ENCODE measurements at places on chromosomes 16 and 17.

GRCh38 chr17:19933221-19933620 is 44.4 kb downstream of the AKAP10 start:
- DNase-seq = no peak

GRCh38 chr17:56601591-56601990 is 8.1 kb downstream of the NOG start:
- no peak for DNase-seq

DNA sequence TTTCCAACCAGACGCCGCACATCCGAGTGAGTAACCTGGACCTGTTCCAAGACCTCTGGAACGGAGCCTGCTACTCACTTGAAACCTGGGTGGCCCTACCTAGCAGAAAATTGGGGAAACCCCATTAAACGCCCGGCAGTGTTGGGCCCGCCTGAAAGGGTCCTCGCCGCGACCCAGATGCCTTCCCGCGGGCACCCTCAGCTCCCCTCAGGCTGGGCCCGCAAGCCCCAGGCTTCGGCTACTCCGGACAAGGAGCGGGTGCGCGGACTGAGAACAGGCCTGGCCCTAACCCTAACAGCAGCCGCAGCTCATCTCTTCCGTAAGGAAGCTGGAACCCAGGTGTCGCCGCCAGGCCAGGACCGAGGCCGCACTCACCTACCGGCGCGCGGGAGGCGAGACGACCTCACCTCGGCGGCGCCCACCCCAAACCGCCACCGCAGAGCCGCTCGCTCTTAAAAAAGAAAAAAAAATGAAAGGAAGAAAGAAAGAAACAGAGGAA is 344 bp downstream of the PSME3IP1 start:
- DNase-seq = no peak

GRCh38 chr16:85588562-85589503 is 24.3 kb upstream of the GSE1 start:
- DNase-seq = no peak

GRCh38 chr17:79305768-79306423 is 231.3 kb downstream of the ENGASE start:
- no peak for DNase-seq

DNA sequence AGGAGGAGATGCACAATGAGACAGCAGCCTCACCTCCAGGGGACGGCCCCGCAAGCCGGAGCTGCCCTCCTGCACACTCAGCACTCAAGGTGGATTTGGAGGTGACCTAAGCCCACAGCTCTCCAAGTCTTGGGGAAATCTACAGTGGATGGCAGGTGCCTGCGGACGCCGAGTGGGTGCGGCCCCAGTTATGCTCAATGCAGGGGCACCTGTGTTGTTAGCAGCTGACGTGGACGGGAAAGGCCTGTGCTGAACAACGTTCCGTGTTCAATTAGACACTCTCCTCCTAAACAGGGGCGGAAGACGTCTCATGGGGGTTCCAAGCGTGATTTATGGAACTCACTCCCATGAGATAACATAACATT is 22.0 kb upstream of the METRNL start:
- DNase-seq = no peak

DNA sequence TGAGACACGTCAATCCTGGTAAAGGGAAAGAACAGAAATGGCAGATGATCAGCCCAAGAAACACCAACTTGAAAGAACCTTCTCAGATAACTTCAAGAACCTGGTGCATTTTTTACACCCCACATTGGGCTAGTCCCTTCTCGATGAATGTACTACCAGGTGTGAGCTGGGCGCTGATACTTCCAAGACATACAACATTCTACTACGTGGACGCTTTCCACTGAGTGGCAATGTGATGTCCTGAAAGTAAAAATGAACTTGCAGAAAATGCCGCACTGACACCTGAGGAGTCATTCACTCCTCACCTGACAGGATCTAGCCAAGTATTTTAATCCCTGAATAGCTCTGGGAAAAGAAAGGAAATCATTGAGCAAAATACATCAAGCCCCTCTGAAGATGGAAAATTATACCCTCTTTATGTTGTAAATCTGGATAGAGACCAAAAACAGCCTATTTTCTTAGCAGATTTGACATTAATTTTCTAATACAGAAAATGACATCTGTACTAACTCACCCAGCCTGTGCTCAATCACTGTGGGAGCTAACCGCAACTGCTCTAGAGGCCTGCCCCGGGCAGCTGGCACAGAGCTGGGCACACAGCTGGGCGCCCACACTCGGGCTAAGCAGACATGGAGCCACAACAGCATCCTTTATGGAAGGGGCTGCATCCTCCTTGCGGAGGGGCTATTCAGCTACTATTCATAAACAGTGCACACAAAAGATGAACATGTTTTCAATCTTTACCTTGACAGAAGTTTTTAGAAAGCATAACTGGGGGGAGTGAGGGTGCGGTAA is 16.2 kb downstream of the SNN start:
- no peak for DNase-seq

DNA sequence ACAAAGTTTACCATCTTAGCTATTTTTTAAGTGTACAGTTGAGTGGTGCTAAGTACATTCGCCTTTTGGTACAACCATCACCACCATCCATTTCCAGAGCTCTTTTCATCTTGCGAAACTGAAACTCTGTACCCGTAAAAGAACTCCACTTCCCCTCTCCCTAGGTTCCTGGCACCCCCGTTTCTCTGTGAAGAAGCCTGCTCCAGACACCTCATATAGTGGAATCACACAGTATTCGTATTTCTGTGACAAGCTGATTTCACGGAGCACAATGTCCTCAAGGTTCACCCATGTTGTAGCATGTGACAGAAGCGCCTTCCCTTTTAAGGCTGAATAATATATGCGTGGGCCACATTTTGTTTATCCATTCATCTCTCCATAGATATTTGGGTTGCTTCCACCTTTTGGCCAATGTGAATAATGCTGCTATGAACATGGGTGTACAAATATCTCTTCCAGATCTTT is 54.2 kb upstream of the MAP3K14 start:
- DNase-seq = no peak

GRCh38 chr16:27410761-27411160 is 8.8 kb downstream of the IL21R start:
- no peak for DNase-seq

DNA sequence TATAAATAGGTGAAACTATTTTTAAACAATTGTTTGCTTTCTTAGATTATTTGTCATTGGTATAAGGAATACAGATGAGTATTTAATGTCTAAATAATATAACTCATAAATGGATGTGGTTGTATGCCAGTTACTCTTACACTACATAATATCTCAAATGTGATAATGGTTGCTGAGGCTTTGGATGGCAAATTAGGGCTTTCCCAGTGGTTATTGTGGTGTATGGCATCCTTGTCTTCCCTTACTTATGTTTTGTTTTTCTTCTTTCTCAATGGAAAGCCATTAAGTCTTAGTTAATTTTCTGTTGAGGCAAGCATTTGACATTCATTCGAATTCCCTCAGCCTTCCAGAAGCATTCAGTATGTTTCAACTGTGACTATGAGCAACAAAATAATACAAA is 10.5 kb downstream of the OMG start:
- no peak for DNase-seq

- no peak for DNase-seq
Observed at GRCh38 chr17:53722407-53722806, 100.3 kb upstream of the KIF2B start.

- DNase-seq = no peak
Observed at GRCh38 chr16:54268340-54268739, 18.2 kb downstream of the IRX3 start.

- no peak for DNase-seq
Observed at GRCh38 chr16:87351320-87351698, 32.3 kb downstream of the FBXO31 start.

DNA sequence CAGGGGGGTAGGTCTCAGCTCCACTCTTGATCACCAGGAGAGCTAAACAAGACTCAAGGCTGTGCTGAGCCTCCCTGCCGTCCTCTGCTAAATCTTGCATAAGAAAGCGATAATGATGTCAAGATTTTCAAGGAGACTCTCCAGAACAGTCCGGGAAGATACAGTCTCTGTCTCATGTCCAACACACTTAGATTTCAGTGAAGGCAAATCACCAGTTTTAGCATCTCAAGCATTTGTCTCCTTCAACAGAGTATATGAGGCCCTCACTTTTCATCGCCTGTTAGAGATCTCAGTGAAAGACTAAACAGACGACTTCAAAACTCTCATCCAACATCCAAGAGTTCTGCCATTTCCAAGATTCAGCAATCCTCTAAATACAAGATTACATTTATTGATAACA is 13.6 kb downstream of the CDYL2 start:
- no peak for DNase-seq

GRCh38 chr17:80465327-80465974 is 11.0 kb downstream of the NPTX1 start:
- DNase-seq = no peak

- DNase-seq = no peak
Observed at GRCh38 chr16:88383401-88384221, 852 bp downstream of the ZNF469 start.

- DNase-seq = peak; percentile 72
Observed at GRCh38 chr17:7294614-7295153, at the start of gene YBX2. Gene YBX2 (minus strand): TSS chr17:7294639. CDS start chr17:7294500, 139 bp downstream.

DNA sequence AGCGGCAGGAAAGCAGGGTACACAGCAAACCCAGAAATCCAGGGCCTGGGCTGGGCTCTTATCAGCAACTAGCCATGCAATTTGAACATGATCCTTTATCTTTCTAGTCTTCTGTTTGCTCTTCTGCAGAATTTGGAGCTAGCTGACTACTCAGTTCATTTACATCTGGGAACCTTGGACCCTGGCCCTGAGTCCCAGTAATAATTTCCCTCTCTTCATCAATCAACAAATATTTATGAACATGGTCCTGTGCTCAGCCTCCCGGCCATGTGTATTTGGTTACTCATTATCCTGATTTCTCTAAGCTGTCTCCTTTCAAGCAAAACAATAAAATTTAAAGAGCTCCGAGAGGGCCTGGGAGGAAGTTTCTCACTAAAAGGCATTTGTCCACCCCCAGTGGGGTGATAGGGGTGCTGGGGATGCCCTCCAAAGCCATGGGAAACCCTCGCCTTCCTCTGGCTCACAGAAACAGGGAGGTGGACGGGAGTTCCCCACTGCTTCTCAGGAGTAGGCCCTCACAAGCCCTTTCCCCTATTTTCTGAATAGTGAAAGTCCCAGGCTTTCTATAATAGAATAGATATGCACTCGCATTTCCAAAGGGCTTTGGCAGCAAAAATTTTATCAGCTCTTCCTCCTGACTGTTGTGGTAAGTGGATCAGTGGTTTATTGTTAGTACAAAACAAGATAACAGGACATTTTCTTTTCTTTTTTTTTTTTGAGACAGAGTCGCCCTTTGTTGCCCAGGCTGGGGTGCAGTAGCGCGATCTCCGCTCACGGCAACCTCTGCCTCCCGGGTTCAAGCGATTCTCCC is 6.9 kb upstream of the WDR59 start:
- no peak for DNase-seq

DNA sequence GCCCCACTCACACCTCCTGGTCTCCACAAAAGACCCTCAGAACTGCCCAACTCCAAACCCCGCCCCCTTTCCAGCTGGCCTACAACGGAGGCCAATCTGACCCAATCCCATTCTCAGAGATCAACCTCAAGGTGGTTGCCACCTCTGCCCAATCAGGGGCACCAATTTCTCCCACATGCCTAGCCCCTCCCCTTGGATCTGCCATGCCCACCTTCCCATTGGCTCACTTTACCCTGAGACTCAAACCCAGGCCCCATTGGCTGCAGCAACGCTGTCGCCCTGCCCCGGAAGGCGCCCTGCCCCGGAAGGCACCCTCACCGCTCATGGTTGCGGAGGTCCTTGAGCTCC is 10.6 kb downstream of the ZNF668 start:
- no peak for DNase-seq

DNA sequence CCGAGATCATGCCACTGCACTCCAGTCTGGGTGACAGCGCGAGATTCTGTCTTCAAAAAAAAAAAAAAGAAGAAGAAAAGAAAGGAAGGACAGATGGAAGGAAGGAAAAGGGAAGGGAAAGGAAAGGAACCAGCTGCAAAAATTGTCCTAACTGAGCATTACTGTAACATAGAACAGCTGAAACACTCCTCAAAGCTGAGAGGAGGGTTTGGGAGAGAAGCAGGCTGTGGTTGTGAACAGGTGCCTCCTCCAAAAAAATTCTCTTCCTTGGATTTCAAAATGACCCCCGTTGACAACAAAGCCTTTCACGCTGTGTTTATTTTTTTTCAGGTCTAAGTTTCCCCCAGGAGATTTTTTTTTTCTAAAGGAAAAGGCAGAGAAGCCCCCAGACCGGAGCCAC is 541.4 kb downstream of the WWOX start:
- DNase-seq = no peak

DNA sequence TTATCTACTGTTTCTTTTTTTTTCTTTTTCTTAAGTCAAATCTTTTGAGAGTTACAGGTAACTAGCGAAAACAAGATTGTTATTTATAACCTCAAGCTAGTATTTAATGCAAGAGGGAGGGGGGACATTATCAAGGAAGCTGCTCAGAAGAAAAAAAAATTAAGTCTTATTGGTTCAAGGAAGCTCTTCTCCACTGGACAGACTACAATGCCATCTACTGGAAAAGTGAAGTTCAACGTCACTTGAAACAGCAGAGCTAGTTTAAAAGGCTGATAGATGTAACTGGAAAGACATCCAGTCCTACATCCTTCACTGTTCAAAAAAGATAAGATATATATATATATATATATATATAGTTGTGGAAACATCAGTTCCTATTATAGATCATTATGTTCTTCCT is 418.0 kb upstream of the PSMD7 start:
- no peak for DNase-seq

- no peak for DNase-seq
Observed at GRCh38 chr17:38885044-38885727, 15.3 kb downstream of the LASP1 start.

GRCh38 chr17:72931163-72931562 is 161.3 kb downstream of the SLC39A11 start:
- DNase-seq = no peak

GRCh38 chr16:30076276-30076791 is 540 bp downstream of the PPP4C start:
- no peak for DNase-seq

DNA sequence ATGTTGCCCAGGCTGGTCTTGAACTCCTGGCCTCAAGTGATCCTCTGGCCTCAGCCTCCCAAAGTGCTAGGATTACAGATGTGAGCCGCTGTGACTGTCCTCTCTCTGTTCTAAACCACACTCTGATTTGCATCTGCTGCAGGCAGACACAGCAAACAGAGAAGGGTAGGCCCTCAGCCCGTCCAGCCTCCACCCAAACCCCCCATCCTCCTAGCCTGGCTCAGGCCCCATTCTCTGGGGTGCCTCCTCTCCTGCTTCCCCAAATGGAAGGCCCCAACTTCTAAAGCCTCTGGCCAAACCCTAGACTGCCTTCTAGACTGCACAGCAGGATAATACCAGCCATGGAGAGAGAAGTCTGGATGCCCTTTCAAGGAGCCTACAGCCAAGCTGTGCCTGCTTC is 4.1 kb upstream of the GFAP start:
- DNase-seq = no peak

DNA sequence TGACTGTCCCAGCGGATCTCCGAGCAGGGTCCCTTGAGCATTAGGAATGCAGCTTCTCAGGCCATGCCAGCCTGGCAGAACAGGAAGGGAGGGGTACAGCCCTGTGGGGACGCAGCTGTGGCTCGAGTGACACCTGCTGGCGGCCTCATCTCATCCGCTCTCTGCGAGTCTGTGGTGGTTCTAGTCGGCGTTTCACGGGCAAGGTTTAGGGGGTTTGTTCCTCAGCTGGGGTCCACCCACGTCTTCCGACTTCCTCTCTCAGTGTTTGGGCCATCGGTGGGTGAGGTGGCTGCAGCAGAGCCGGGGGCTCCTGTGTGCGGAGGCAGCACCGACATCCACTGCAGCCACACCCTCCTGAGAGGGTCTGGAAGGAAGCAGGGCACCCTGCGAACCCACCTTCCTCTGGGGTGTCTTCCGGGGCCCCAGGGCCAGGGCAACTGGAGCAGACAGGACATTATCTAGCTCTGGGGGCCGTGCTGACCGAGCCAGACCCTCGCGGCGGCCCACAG is 33.3 kb downstream of the JPH3 start:
- DNase-seq = peak; percentile 75

Data from activated CD8-positive, alpha-beta memory T cell treated with anti-CD3 and anti-CD28 coated beads, Interleukin-2, amount 50 U/mL, for 4 hours (primary cell).